ENCODE measurements at places on chromosomes 5 and 9. TPM values are rescaled to one million over a fixed set of nuclear protein-coding genes. Genes with fewer than 3 reads are reported as not detected.

DNA sequence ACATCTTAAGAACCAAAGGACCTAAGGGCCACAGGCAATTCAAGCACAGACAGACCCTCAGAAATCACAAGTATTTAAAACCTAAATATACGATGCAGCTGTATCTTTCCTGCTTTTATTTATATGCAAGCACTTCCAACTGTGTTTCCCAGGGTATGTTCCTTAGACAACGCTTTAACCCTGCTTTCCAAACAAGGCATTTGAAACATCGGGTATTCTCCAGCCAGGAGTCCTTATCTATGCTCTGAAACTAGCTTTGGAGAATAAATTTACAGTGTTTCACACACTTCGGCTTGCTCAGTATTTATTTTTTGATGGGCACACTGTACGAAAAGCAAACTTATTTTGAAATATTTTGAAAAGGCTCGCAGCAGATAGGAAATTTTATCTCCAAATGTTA lies 13.5 kb downstream of the NR6A1 start:
- DNase-seq: no peak

DNA sequence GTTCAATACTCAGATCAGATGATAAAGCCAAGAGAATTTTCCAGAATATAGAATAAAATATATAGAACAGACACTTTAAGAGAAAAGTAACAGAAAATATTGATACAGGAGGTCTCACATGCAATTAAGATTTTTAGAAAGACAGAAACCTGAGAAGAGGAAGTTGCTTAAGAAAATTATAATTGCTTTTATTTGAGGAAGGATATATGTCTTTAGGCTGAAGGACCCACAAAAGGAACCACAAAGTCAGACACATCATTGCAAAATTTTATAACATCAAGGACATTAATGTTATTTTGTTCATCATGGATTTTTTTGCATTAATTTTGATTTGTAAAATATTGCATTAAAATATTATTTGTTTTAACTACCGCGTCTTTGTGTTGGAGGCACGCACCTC lies 141.5 kb downstream of the FSTL4 start:
- no peak for DNase-seq

DNA sequence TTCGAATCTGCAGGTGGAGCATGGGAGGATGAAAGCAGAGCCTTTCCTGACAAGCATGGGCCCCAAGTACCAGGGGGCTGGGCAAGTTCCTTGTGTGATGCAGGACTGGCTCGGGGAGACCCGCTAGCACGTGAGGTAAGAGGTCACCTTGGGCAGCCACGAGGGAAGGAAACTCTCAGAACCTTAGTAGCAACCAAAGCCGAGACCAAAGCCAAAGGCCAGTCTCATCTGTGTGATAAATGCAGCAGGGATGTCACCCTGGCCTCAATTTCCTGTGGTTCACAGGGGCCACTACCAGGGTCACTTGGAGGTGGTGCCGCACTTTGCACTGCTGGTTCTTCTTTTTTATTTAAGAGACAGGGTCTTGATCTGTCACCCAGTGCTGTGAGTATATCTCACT lies 39.5 kb downstream of the PRRT1B start:
- DNase-seq: no peak

- DNase-seq: no peak
Measured at GRCh38 chr5:1390861-1391600, 46.1 kb upstream of the CLPTM1L start.

- no peak for DNase-seq
Measured at GRCh38 chr5:172530878-172531703, 76.8 kb upstream of the SH3PXD2B start.

DNA sequence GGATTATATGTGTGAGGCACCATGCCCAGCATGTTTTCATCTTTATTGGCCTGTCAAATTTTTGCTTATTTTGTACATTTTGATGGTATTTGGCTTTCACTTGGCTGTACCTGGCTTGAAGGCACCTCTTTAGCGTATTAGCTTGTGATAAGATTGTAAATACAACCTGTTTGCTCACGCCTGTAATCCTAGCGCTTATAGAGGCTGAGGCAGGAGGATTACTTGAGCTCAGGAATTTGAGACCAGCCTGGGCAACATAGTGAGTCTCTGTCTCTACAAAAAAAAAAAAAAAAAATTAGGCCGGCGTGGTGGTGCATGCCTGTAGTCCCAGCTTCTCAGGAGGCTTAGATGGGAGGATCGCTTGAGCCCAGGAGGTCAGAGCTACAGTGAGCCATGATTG lies 11.3 kb downstream of the SEC24A start:
- DNase-seq: no peak

DNA sequence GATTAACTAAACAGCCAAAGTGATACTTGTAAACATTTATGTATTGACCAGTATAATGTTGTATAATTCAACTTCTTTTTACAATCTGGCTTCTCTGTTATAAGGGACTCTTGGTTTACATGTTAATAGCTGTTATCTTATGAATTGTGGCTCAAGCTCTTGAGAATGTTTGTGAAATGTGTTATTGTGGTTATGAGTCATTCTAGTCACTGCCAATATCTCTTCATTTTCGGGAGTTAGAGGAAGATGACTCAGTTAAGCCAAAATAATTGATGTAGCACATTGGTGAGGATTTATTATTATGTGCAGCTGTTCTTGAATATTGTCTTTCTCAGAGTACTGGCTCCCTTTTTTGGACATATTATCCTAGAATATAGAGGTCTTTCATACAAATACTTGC lies 655.2 kb upstream of the RIOK2 start:
- DNase-seq: peak; percentile 76

GRCh38 chr5:140345919-140346347 lies 470 bp downstream of the HBEGF start:
- peak; percentile 59 for DNase-seq

The ZNG1A gene
- 63.0 TPM for polyA plus RNA-seq

The FAM151B gene
- 5.2 TPM for polyA plus RNA-seq

The STARD4 gene
- 6.9 TPM for polyA plus RNA-seq
